ENCODE measurements at places on chromosomes 1 and 21.

DNA sequence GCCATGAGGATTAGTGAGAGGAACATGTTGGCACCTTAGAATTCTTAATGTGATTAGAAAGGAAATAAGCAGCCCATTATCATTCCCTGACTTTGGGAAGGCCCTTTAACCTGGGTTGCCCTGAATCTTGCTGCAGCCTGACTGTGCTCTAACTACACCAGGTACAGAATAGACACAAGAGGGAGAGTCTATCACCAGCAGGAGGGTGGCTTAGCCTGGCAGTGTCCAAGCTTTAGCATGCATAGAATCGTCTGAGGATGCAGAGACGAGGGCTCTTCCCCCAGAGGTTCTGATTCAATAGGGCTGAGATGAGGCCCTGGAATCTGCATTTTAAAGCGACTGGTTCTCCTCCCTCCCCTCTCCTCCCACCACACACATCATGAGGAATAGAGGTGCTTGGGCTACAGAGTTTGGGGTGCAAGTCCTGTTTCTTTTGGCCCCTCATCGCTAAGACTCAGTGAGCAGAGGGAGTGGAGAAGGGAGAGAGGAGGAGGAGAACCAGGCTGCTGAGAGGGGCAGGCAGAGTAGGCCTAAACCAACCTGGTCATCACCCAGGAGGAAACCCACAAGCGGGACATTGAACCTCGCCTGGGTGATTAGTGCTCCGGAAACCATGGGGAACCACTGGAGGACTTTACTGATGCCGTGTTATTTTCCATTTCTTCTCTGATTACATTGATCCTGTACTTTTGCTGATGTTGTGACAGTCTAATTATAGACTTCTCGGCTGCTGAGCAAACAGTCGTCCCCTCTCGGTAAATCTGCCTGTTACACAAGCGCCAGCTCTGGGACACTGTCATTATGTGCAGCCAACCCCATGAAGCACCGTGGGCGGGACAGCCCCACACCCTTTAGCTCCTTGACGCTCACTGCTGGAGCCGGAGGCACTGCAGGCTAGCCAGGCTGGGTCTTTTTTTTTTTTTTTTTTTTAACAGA, 6.3 kb upstream of the TENT5C start:
- no peak for DNase-seq

GRCh38 chr21:46544003-46544402, 60.9 kb downstream of the S100B start:
- DNase-seq: no peak

DNA sequence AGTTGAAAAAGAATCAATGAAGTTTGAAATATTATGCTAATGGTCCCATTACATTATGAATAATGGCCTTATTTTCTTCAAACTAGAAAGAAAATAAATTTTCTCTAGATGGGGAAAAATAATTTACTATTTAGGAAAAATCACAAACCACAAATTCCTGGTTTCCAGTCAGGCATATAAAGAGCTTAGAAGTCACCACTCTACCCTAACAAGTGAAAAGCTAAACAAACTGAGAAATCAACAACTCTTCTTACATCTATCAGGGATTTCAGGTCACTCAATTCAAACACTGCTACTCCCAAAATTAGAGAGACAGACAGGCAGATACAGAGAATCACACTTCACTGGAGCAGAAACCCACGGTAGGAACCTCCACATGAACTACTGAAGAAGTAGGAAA, 82.1 kb upstream of the LRRC7 start:
- no peak for DNase-seq

DNA sequence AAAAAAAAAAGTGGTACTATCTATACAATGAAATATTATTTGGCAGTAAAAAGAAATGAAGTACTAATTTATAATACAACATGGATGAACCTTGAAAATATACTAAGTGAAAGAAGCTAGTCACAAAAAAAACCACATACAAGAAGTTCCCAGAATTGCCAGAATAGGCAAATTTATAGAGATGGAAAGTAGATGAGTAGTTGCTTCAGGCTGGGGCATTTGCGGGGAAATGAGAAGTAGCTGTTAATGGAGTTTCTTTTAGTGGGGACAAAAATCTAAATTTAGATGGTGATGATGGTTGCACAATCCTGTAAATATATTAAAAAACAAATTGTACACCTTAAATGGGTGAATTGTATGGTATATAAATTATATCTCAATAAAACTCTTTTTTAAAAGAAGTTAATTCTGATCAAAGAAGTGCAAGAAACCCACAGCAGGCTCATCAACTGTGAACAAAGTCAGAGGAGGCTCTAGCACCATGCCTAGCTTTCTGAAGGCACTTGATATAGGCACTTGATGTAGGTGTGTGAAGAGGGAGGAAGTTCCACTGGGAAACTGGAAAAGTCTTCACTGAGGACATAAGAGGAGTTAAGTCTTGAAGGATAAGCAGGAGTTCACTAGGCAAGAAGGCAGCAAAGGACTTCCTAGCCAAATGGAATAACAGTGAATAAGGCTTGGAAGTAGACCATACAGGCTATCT, 52.5 kb downstream of the DMAP1 start:
- no peak for DNase-seq

- no peak for DNase-seq
Measured at GRCh38 chr1:235339746-235340145, 11.4 kb downstream of the GGPS1 start.

DNA sequence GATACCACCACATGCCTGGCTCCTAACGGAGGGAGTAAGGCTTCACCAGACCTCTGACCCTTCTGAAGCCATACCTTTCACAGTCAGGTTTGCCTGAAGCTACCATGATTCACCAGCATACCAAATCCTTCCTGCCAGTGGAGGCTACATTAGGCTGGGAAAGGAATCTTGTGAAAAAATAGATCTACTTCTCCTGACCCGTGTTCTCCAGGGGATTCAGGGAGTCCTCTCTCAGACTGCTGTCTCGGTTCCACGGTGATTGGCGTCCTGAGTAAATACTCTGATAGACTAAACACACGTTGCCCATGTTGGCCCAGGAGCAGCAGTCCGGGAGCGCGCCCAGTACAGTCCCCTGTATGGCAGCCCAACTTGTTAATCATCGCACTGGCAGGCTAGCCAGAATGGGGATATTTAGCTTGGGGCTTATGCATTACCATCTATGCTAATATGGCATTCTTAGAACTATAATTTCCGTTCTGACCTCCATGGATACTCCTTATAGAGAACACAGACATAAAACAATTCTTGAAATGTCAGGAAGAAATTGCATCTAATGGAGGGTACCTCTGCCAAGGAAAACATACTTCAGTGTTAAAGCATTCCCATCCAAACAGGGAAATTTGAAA, 173.2 kb downstream of the ROR1 start:
- no peak for DNase-seq

GRCh38 chr1:230138561-230139239, 71.7 kb downstream of the GALNT2 start:
- DNase-seq: no peak

DNA sequence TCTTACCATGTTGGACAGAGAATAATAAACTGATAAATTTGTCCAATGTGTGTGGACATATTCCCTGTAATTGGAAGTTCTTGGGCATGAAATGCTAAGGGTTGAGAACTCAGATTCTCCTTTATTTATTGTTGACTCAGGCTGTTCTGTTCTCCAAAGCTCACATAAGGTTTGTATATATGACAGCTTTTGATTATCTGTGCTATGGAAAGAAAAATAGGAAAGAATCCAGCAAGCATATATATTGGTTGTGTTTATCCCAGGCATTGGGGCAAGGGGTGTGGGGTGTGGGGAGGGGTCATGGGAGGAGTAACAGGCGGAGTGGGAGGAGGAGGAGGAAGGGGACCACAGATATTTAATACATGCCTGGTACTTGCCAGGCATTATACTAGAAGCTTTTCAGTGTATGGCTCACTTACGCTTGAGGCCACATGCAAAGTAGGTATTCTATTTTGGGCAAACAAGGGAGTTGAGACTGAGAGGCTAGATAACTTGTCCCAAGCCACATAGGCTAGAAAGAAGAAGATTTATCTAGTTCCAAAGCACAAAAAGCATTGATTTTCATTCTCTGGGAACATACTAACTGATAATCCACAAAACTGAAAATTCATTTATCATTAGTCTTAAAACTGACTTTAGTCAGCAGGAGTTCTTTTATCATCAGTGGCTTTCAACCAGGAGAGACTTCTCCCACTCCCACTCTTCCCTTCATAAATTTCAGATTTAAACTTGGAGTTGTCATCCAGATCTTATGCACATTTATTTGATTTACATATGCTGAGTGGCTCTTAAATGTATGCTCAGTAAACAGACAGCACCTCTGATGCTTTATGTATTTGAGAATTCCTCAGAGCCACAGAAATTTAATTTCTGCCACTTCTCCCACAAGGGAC, 27.2 kb downstream of the NGF start:
- no peak for DNase-seq

DNA sequence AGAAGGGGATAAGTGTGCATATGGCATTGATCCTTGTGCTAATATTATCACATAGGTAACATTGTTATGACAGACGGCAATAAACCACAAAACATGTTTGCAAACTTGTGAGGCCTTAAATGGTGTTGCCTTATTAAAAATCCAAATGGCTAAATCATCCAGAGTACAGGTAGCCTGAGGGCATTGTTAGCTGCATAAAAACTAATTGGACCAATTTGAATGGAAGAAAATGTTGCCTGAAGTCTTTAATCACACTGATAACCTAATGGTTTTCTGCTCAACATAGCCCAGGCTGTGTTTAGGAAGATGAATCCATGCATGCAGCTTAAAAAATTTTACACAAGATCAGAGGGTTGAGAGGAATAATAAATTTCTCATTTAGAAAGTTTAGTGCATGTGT, 19.4 kb upstream of the LRRC53 start:
- DNase-seq: no peak

DNA sequence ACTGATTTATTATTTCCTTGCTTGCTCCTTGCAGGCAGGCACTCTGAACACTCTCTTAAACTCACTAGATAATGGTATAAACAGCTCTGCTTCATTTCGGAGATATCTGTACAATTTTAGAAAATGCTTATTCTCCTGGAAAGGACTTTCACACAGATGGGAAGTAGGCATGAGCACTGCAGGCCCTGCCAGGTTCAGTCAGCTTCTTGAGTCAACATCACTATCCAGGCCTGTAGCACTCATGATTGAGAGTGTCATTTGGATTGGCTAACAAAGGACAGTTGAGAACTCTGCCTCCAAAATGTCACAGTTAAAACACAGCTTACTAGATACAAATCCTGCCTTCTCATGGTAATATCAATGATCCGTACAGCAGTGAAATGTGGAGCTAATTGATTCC, 181.9 kb downstream of the CYYR1 start:
- DNase-seq: no peak

DNA sequence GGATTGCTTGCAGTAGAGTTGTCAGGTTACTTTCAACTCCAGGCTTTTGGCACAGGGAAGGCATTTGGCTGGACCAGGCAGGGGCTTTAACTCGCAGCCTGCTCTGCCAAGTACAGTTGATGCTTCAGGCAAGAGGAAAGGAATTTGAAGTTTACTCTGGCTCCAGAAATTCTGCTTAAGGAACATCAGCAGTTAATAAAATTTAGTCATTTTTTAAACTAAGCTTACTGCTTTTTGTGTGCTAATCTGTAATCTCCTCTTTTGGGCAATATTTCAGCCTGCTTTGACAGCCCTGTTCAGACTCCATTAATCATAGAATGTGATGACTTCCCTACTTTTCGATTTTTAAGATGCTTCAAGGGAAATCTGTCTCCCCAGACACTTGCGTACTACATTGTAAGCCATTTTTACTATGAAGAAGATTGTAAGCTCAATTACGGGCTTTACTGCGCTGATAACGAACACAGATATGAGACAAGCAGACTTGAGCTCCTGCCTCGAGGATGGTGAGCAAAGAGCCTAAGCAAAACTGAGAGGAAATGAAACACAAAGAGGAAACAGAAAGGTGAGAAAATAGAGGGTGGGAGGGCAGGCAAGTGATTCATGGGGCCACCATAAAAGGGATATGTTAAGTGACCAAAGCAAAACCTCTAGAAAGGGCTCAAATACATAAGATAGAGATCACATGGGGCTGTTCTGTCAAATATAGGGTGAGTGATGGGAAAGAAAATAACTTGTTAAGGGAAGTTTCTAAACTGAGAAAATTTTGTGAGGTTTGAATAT, 76.6 kb upstream of the VAV3 start:
- no peak for DNase-seq

- no peak for DNase-seq
Measured at GRCh38 chr1:85428471-85429089, 36.4 kb downstream of the DDAH1 start.

DNA sequence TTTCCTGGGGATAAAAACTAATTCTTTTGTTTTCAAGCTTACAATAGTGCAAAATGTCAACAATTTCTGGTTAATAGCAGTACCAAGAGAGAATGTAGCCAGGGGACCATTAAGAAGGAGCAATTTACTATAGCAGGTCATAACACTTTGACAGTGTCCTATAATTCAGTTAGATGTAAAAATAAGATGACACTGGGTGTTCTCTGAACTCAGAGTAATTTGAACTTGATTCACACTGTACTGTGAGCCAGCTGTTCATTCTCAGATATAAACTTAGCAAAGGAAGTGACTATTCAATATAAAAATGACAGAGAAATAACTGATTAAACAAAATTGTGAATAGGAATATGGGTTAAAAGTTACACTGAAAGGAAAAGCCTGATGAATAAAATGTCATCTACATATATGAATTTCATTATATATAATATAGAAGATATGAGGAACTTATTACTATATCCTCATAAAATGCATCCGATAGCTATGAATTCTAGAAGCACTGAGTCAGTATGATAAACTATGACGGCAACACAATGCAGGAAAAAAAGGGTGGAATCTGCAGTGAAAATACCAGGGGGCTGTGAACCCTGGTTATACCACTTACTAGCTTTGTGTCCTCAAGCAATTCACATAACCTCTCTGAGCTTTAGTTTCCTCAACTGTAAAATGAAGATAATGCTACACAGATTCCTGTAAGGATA, 135.9 kb downstream of the ACBD6 start:
- no peak for DNase-seq

GRCh38 chr1:159799446-159799985, 2.6 kb upstream of the FCRL6 start:
- DNase-seq: no peak

DNA sequence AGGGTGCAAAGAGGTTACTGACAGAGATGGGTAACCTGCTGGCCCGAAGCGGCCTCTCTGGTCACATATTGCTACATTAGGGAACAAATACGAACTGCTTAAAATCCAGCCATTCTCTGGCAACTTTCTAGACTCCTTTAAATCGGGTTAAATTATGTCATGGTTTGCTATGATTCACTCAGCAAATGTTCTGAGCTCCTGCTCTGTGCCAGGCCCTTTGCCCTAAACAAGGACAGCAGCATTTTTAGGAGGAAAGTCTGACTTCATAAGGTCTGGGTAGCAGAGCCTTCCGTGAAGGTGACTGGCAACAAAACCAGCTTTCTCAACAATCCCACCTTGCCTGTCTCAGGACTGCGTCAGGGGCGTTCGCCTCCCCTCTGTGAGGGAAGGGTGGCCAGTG, 15.4 kb downstream of the ZP4 start:
- DNase-seq: no peak

DNA sequence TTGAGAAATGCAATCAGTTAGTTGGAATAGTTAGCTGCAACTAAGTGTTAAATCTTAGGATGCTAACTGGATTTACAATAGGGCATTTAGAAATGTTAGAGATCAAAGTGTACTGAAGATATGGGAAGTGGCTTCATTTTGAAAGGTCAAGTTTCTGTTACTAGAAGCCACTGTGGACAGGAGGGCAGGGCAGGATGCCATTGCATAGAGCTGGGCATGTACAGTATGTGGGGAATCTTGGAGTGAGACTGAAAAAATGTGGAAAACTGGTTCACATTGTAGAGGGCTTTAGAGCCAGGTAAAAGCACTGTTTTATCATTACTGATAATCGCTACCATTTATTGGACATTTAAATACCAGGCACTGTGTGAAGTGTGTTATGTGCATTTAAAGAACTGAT, 31.0 kb downstream of the ARID1A start:
- DNase-seq: no peak

- no peak for DNase-seq
Measured at GRCh38 chr1:22687191-22687590, 23.4 kb upstream of the EPHB2 start.

All from amniotic stem cell (primary cell).